HFFc6 (cell line): ENCODE measurements at places on chromosomes 12 and 14. TPM values are rescaled to one million over a fixed set of nuclear protein-coding genes. Genes with fewer than 3 reads are reported as not detected.

Gene BICD1
- total RNA-seq = 24.2 to 34.6 TPM (median 27.5 TPM) in 3 replicates

Gene OR4M1
- not detected in 3 replicates for total RNA-seq

Gene SPTLC2
- 47.7 to 52.3 TPM (median 50.4 TPM) in 3 replicates for total RNA-seq

Gene TSPAN9
- 22.4 to 33.2 TPM (median 29.4 TPM) in 3 replicates for total RNA-seq

Gene ZNF268
- total RNA-seq = 13.5 to 15.4 TPM (median 15.1 TPM) in 3 replicates

Gene FBXW8
- 16.7 to 20.5 TPM (median 17.7 TPM) in 3 replicates for total RNA-seq

Gene KLRK1
- total RNA-seq = not detected in 3 replicates

Gene PLA2G1B
- not detected in 3 replicates for total RNA-seq
